G401 (cell line): ENCODE measurements at places on chromosomes 4 and X. TPM values are rescaled to one million over a fixed set of nuclear protein-coding genes. Genes with fewer than 3 reads are reported as not detected.

DNA sequence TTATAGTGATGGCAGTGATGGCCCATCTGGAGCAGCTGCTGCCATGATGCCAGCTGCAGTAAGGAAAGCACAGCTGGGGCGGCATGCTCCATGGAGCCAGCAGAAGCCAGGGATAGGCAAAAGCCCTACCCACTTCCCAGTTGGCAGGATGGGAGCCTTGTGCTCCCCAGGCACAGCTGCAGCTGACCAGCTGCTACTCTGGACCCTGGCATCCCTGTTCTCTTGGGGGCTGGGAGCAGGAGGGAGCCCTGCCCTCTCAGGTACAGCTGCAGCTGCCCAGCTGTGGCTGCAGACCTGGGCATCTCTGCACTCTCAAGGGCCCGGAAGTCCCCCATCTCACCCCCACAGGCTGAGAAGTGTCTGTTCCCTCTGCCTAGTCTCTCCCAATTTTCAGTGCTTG lies 531.9 kb downstream of the PCDH18 start:
- no peak for DNase-seq

- no peak for DNase-seq
Observed at GRCh38 chr4:43126595-43126994, 234.1 kb downstream of the GRXCR1 start.

The DCAF12L2 gene
- not detected in 2 replicates for total RNA-seq

The P2RY4 gene
- 0.20 TPM in 1 of 2 replicates, not detected in the other for total RNA-seq

The TLR3 gene
- total RNA-seq, result 0.31 and 3.9 TPM in 2 replicates

The DCAF8L2 gene
- total RNA-seq, result not detected in 2 replicates

- no peak for DNase-seq
Observed at GRCh38 chr4:182537031-182537795, 294.0 kb downstream of the TENM3 start.

DNA sequence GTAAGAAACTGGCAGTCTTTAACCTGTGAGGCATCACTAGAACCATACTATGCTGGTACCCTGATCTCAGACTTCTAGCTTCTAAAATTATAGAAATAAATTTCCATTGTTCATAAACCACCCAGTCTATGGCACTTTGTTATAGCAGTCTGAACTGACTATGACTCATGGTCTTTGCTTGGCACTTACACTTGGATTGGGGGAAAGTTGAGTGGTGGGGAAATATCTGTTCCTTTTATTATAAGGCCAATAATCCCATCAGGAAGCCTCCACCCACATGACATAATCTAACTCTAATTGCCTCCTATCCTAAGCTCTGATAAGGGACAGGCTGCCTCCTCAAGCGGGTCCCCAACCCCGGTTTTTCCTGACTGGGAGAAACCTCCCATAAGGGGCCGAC lies 61.4 kb upstream of the PACRGL start:
- no peak for DNase-seq

DNA sequence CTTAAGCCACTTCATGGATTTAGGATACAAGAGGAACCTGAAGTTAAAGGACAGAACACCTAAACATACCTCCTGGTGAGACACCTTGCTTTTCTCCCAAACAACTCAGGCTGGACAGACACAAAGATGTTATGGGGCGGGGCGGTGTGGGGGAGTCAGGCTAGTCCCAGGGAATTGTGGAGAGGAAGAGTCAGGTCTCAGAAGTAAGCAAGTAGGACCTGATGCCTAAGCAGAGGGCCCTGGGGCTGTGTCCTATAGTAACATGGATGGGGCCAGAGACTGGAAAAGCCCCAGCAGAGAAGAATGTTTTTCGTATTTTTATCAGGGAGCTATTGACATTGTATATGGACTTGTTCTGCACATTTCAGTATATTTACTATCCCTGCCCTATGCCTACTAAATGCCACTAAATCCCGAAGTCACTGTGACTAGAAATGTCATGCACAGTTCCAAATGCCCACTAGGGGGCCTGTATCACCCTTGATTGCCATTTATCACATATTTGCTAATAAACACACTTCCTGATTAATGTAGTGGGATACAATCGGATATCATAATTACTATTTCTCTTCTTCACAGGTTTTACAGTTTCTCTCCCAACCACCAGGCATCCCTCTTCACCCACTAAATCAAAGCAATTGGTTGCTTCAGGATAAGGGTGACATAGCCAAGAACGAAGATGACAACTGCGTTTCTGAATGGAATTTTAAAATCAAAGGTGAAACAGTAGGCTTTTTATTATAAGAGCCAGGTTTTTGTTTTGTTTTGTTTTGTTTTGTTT lies 23.8 kb upstream of the ARHGAP10 start:
- peak; percentile 32 for DNase-seq

GRCh38 chr4:59127743-59128142 lies 2017.6 kb upstream of the IGFBP7 start:
- no peak for DNase-seq

The HMGN5 gene
- 3.6 TPM in 1 of 2 replicates, not detected in the other for total RNA-seq
